ENCODE measurements at places on chromosomes 16 and 17.

DNA sequence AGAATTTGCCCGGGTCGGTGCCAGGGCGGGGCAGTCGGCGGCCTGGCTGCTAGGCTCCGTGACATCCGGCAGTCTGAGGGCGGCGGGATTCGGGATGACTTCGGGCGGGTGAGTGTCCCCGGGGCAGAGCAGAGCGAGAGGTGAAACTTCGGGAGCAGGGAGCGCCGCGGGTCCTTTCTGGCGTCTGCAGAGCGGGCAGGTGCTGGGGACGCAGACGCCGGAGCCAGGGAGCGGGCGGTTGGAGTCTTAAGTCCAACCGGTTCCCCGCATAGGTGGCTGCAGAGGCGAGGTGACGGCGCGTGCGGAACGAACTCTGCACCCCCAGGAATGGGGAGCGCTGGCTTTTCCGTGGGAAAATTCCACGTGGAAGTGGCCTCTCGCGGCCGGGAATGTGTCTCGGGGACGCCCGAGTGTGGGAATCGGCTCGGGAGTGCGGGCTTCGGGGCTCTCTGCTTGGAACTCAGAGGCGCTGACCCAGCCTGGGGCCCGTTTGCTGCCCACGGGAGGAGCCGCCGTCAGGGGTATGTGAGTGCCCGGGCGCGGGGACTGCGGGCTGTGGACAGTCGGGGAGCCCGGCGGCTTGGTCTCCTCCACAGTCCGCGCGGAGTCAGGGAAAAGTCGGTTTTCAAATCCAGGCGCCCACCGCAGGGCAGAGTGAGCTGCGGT is at the start of gene B4GALNT2:
Gene B4GALNT2, plus strand, starts transcription at position 71 of the 666 bp plus-strand sequence. Its CDS starts 24 bp downstream, at position 95.
- peak; percentile 57 for DNase-seq

DNA sequence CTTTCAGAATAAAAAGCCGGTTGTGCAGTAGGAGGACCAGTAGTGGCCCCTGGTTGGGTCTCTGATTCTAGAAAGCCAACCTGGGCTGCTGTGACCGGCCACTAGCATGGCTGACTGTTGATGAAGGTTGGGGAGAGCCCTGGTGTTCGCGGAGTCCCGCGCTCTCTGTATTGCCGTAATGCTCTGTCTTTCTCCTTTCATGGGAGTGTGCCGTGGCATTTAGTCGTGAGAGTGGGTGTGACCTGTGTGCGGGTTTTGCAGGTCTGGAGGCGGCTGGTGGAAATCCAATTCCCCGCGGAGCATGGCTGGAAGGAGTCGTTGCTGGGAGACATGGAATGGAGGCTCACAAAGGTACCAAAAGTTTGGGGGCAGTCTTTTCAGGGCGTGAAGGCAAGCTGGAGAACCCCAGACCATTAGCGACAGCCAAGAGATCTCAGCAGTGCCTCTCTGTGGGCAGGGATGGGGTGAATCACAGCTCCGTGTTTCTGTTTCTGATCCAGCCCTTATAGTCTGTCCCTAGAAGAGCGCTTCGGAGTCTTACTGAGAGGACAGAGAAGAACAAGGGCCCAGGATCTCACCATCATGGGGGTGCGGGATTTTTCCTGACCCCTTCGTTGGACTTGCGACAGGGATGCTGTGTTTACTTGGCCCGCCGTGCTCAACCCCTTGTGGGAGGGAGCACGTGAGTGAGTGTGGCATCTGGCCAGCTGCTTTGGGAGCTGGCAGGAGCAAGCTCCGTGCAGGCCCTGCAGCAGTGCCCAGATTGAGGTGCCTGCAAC is 56.5 kb downstream of the RNF213 start:
- DNase-seq = no peak

DNA sequence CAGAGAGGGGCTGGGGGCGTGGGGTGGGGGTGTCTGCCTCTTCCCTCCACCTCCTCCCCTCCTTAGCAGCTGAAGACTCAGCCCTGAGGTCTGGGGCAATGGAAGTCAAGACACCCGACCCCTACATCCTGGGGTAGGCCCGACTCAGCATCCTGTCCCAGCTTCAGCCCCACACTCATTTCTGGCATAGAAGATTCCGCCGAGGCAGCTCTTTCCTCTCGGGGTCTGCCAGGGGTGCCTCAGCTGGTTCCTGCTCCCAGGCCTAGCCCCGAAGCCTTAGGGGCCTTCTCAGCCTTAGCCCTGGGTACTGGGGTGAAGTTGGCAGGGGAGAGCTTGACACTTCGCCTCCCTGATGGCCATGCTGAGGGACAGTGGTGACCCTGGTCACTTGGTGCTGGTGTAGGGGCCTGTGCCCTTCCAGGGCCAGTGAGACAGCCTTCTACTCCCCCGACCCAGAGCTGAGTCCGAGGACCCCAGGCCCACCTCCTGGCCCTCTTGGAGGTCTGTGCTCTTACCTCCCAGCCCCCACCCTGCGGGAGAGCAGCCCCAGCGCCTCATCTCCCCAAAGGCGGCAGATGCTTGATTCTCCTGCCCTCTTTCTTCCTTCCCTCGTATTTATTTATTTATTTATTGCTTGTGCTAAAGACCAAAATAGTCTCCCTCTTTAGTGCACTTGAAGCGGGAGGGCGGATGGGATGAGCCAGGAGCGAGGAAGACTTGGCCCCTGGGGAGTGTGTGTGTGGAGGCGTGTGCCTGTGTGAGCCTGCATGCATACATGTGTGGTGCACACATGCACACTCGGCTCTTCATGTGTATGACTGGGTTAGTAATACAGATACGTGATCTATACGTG is 42.5 kb downstream of the KCNJ12 start:
- DNase-seq = no peak

GRCh38 chr16:80122115-80122514 is 418.7 kb upstream of the DYNLRB2 start:
- DNase-seq = peak; percentile 49

GRCh38 chr17:65857718-65858117 is 296.3 kb upstream of the AXIN2 start:
- peak; percentile 20 for DNase-seq

GRCh38 chr16:87622756-87623319 is 20.5 kb downstream of the JPH3 start:
- DNase-seq = no peak

DNA sequence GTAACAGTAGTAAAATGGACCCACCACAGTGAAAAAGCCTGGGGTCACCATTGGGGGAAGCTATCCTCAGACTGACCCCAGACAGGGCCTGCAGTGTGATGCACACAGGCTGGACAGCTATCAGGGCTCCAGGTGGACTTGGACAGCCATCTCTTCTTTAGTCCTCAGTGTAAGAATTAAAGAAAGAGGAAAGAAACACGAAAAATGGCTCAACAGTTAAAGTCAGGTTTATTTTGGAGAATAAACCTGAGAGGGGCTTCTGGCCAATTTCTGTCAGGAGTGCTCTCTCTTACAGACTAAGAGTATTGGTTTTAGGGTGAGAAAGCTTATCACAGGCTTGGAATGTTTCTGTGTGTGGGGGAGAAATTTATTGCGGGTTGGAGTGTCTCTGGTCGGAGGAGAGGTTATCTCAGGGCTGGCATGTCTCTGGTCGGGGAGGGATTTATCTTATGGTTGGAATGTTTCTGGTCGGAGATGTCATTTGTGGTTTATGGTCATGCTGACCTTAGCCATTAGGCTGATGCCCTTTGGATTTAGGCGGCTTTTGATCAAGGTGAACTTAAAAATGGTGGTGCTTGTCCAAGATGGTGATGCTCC is 10.8 kb upstream of the B4GALNT2 start:
- DNase-seq = no peak

All from AG20443 (cell line).